ENCODE measurements at places on chromosomes 5 and 9.

GRCh38 chr9:85212887-85213286 lies 528.9 kb downstream of the AGTPBP1 start:
- no peak for DNase-seq

DNA sequence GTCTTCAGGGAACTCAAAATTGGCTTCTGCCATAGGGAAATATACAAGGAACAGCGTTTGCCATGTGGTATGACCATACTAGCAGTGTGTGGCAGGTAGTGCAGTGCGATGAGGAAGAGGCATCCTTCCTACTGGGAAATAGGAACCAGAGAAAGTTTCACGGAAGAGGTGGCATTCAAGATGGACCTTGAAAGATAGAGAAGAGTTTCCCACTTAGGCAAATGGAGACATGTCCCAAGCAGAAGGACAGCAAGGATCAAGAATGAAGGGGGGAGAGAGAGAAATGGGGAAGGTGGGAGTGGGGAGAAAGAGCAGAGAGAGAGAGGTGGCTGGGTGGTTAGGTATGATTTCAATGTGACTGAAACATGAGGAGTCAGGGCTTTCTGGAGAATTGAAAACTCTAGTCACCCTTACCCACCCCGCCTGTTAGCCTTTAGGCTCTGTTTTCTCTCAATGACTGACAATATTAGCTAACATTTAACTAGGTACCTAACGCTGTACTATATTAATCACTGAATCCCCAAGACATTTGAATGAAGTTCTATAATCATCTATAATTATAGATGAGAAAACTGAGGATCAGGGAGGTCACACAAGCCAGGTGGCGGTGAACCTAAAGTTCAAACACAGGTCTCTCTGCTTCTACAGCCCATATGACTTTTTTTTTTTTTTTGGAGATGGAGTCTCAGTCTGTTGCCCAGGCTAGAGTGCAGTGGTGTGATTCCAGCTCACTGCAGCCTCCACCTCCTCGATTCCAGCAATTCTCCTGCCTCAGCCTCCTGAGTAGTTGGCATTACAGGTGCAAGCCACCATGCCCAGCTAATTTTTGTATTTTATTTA lies 171.3 kb downstream of the NR3C1 start:
- DNase-seq: no peak

DNA sequence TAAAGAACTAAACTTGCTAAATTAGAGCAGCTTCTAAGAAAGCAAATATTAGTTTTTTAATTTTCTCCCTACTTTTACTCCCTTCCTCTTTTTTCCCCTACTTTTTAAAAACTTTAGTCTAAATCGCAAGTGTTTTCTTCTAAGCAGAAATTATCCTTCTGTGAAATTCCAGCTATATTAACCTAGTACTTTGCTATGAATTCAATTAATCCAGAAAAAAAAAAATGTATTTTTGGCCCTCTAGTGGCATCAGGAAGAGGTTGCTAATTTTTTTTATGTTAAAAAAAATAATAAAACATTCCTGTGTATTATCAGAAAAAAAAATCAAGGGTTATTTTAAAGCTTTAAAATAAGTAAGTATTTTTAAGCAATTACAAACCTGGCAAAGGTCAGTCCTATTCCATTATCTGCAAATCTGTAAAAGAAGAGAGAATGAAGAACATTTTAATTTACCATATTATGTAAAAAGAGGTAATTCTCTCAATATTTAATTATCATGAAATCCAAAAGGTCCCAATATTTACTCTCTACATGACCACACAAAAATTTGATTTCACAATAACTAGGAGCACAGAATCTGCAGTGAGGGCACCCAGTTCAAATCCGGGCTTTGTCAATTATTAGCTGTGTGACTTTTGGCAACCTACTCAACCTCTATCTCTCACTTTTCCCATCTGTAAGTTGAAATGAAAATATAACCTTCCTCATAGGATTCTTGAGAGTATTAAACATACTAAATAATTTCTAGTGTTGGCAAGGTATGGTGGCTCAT lies 52.0 kb downstream of the CEMIP2 start:
- DNase-seq: no peak

GRCh38 chr5:69103521-69103920 lies 9.7 kb downstream of the SLC30A5 start:
- no peak for DNase-seq

GRCh38 chr9:27539479-27540441 lies 10.1 kb upstream of the MOB3B start:
- DNase-seq: peak; percentile 64

- DNase-seq: no peak
These were observed 2.4 kb downstream of the ANKRD31 start for GRCh38 chr5:75234251-75234650.

- DNase-seq: no peak
These were observed 29.3 kb upstream of the SNX2 start for GRCh38 chr5:122745597-122745996.

- no peak for DNase-seq
These were observed 4.4 kb downstream of the IL9 start for GRCh38 chr5:135891268-135891667.

DNA sequence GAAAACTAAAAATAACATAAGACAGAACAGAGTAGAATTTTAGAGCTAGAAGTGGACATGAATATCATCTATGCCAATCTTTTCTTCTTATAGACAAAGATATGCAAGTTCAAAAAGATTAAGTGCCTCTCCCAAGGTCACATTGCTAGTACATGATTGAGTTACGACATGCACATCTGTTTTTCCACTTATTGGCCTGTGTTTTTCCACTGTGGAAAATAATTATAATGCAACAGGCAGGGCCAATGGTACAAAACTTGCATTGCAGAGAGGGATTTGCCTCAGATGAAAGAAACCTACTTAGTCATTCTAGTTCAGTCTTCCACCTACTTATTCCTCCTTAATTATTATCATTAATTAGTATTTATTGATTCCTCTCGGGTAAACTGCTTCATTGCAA lies 407.8 kb upstream of the SGCD start:
- no peak for DNase-seq

- peak; percentile 77 for DNase-seq
These were observed 12.6 kb upstream of the MUSK start for GRCh38 chr9:110655754-110656641.

- DNase-seq: no peak
These were observed 64.3 kb upstream of the NAA35 start for GRCh38 chr9:85876628-85877027.

DNA sequence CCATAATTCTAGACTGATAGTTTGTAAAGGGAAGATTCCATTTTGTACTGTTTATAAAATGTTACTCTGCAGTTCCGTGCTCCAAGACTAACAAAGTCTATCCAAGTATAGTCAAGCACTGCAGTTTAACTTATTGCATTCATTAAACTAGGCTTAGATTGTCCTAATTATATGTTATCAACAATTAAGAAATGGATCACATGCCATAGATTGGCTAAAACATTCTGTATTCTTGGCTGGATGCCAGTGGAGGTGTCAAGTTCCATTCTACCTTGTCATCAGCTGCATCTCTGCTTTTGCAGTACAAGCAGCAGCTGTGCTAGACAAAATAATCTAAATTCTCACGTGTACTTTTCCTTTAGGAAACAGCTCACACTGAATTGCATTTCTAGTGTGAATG lies 69.4 kb upstream of the MEF2C start:
- no peak for DNase-seq

DNA sequence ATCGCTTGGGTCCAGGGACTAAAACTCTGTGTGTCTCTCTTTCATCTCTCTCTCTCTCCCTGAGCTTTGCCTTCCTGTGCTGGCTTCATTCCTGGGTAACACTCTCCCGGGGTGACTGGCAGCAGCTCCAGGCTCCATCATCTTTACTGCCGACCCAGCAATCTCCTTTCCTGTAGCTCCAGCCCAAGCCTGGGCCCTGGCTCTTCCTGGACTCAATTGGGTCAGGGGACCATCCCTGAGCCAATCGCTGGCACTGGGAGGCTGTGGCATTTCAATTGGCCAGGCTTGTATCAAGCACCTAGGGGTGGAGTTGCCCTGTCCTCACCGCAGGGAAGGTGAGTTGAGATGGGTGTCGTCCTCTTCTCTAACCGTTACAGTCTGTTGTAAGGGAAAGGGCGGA lies 31.9 kb downstream of the FAM240B start:
- no peak for DNase-seq

GRCh38 chr9:74645007-74645639 lies 148.0 kb downstream of the RORB start:
- no peak for DNase-seq

- no peak for DNase-seq
These were observed 185.9 kb downstream of the DAB2IP start for GRCh38 chr9:121837113-121837961.

DNA sequence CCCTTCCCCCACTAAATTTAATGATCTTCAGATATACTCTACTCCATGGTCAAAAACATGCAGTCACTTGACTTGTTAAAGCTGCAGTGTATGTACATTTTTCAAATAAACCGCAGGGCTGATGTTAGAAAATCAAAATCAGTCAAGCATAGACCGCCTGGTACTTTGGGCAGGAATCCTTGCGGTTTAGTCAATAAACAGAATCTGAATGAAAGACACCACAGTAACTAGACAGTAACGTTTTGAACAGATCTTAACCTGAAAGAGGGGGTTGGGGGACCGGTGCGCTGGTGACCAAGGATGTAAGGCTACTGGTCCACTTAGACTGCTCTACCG lies 188.8 kb downstream of the BNC2 start:
- DNase-seq: no peak

DNA sequence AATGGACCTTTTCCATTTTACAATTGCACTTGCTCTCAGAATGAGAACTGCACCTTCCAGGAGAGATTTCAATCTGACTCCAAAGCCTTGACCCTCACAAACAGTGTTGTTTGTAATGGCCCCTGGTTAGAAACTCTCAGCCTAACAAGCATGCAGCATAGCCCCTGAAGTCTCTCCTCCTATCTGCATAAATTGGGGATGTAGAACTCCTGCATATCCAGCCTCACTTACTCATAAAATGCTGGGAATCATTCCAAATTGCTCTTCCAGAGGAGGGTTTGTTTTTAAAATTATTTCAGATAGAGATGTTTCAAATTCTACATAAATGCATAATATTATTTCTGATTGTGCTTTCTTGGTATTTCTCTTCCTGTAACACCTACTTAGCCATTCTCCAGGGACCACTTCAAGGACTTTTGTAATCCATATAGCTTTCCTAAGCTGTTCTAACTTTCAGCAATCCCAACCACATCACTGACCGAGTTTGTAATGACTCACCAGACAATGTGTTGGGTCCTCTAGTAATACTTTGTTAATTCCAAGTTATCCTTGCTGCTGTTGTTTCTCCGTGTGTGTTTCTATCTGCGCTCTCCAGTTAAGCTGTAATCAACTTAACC lies 143.8 kb upstream of the CCDC152 start:
- DNase-seq: no peak

GRCh38 chr9:13224366-13224765 lies 55.1 kb downstream of the MPDZ start:
- DNase-seq: no peak

GRCh38 chr5:102249381-102249780 lies 46.7 kb downstream of the SLCO4C1 start:
- no peak for DNase-seq

Data from right cardiac atrium (tissue), 5 donors.